ENCODE measurements at places on chromosomes 2 and 18.

DNA sequence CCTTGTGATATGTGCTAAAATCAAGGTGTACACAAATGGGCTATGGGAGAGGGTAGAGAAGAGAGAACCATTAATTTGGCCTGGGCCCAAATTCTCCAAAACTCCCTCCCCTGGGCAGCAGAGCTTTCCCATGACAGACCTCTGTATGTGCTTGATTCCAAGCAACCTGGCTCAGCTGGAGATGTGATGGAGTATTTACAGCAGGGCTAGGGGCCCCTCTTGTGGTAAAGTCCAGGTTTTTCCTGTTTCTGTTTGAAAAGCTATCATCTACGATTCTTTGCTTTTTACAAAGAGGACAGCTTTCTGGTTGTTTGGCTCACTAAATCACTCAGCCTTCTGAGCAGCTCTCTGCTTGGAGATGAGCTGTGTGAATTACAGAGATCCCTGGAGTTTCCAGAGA lies 40.3 kb downstream of the KCNS3 start:
- no peak for DNase-seq

DNA sequence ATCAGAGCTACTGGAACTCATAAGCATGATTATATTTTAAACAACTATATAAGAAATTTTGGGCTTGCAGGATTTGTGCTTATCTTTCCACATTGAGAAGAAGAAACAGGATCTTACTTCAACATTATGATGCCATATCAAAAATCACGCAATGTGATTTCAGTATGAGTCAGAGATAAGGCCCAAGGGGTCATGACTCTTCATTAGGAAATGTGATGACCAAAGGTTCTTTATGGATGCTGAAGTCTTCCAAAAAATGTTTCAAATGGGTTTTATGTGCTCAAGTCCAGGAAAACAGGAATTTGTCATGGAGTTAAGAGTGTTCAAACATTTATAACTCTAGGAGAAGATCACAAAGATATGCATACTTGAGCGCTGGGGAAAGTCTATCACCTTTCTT lies 7.8 kb upstream of the SERPINB2 start:
- DNase-seq = no peak

- DNase-seq = no peak
Measured at GRCh38 chr2:8248623-8248957, 433.3 kb upstream of the ID2 start.

- no peak for DNase-seq
Measured at GRCh38 chr2:9781252-9781651, 62.0 kb upstream of the TAF1B start.

- DNase-seq = no peak
Measured at GRCh38 chr18:80044072-80044471, 9.8 kb downstream of the RBFA start.

GRCh38 chr2:98569197-98569793 lies 39.0 kb downstream of the COA5 start:
- DNase-seq = peak; percentile 60

- DNase-seq = no peak
Measured at GRCh38 chr2:61423714-61424113, 47.2 kb downstream of the USP34 start.

GRCh38 chr2:169162613-169163012 lies 93.2 kb downstream of the DHRS9 start:
- DNase-seq = no peak

DNA sequence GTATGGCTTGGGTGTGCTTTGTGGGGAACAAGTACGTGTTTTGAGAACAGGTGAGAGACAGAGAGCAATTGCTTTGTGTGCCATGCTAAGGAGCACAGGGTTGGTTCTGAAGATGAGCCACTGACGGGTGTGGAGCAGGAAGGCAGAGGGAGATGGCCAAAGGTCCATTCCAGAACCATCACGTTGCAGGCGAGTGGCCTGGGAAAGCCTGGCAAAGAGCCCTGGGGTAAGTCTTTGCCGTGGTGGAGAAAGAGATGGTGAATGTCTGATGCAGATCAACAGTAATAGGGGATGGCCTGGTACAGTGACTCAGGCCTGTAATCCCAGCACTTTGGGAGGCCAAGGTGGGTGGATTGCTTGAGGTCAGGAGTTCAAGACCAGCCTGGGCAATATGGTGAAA lies 93.5 kb upstream of the ZNF521 start:
- no peak for DNase-seq

- DNase-seq = no peak
Measured at GRCh38 chr2:76684756-76685155, 837.4 kb downstream of the LRRTM4 start.

GRCh38 chr2:109162999-109163398 lies 34.0 kb downstream of the SH3RF3 start:
- no peak for DNase-seq

DNA sequence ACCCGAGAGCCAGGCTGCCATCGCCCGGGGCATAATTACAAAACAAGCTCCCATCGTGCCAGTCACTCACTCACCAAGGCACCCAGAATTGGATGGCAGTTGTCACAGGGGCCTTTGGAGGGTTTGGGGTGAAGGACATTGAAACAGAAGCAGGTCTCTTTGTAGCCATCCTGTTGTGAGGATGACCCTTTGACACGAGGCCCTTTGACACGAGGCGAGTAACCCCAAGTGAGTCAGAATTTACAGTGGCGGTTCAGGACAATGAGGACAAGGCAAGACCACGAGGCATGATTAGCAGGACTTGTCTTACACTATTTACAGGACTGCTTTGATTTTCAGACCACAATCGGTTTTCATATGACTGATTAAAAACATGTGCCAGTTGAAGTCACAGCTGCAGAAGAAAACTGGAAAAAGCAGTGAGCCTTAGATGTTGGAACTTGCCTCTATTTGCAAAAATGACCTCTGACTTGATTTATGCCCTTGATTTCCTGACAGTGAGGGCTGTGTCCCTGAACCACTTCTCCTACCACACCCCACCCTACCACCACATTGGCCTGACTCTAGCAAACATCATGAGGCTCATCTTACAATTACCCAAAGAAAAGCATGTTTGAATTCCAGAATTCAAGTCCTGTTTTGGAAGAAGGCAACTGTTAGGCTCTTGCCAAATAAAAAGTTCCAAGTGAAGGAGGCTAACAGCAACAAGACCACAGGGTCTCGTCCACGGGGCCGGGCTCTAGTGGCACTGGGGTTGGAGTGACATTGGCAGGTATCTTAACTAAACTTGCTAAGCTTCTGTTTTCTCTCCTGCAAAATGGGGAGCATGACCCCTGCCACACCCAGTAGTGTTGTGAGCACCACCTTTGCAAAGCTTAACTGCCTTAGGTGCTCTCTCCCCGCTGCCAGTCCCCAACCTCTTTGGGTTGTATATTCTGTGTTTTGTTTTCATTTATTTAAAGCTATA lies 64.4 kb upstream of the FOSL2 start:
- DNase-seq = no peak
